Activated CD8-positive, alpha-beta T cell treated with anti-CD3 and anti-CD28 coated beads, Interleukin-2, amount 10 ng/mL, durations not matched to agents 7 days and 5 days (primary cell): ENCODE measurements at places on chromosomes 1 and 21. TPM values are rescaled to one million over a fixed set of nuclear protein-coding genes. Genes with fewer than 3 reads are reported as not detected.

GRCh38 chr1:203281851-203282661 lies 23.3 kb upstream of the BTG2 start:
- no peak for DNase-seq

GRCh38 chr1:23577056-23578004 lies 18.0 kb upstream of the ID3 start:
- DNase-seq = peak; percentile 70

DNA sequence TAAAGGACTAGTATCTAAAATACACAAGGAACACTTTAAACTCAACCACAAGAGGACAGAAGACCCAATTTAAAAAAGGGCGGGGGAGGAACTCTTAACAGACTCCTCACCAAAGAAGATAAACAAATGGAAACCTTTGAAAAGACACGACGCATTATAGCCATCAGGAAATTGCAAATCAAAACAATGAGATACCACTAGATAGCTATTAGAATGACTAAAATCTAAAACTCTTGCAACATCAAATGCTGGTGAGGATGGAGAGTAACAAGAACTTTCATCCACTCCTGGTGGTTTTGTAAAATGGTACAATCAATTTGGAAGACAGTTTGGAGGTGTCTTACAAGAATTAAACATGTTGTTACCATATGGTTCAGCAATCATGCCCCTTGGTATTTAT lies 708.2 kb downstream of the BRINP3 start:
- DNase-seq = no peak

GRCh38 chr21:34988139-34988538 lies 61.0 kb downstream of the RUNX1 start:
- DNase-seq = no peak

Gene HJV
- not detected for total RNA-seq
